ENCODE measurements at places on chromosomes 5 and 9.

GRCh38 chr5:159097784-159098602 is 1.7 kb downstream of the EBF1 start:
- no peak for DNase-seq

DNA sequence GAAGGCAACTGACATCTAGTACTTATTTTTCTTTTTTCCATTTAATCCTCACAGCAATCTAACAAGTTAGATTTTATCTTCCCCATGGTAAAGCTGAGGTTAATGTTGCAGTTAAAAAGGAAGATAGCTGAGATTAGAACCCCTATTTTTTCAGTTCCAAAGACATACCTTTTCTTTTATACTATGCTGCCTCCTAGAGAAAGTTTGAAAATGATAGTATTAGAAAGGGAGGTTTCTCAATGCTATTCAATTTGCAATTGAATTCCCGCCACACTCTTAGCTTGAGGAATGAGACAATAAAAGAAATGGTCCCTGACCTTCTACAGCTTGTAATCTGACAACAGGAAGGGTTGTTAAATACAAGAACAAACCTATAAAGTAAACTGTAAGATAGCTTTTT is 195.9 kb upstream of the TRIM32 start:
- DNase-seq = no peak

DNA sequence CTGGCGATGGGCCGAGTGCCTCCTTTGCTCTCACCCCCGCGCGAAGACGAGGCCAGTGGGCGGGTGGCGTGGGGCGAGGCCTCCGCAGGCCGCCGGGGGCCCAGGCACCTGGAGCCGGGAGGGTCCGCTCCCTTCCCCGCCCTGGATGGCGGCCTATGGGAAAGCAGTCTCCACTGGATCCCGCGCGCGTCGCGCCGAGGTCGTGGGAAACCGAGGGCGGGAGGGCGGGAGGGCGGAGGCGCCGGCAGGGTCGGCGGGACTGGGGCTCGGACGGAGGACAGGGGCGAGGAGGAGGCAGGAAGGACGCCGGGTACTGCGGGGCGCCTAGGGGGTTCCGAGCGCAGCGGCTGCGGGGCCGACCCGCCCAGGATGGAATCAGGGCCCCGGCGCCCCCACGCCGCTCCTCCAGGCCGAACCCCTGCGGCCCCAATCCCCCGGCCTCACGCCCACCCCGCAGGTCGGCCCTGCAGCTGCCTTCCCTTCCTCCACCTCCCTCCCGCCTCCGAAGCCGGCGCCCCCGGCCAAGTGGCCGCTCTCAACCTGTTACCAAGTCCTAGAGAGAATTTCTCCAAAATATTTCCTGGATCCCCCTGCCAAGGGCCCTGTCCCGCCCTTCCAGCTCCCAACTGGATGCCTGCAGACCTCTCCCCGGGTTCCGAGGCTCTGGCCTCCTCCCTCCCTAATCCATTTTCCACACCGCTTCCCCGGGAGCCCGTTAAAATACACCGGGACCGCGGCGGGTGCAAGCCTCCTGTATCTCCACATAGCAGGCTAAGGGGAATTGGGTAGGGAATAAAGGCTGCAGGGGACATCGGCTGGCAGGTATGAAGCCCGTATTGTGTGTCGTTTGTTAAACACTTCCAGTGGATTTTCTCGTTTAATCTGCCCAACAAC is 146.3 kb downstream of the ERCC6L2 start:
- no peak for DNase-seq

- DNase-seq = no peak
These were observed 3.8 kb downstream of the TGFBI start for GRCh38 chr5:136032564-136032963.

- no peak for DNase-seq
These were observed 8.9 kb downstream of the CTNNA1 start for GRCh38 chr5:138762110-138762509.
